ENCODE measurements at places on chromosomes 11 and 22. TPM values are rescaled to one million over a fixed set of nuclear protein-coding genes. Genes with fewer than 3 reads are reported as not detected.

GRCh38 chr11:64347193-64347867 lies 7.3 kb downstream of the CCDC88B start:
- no peak overlapping the region for H3K27ac ChIP-seq
- H3K4me1 ChIP-seq = peaks cover 2% of the 10 kb centered on the region
- no peak for DNase-seq
- H3K4me3 ChIP-seq = no peak overlapping the region
- H3K36me3 ChIP-seq = peaks cover 13% of the 10 kb centered on the region

GRCh38 chr11:119369132-119369925 lies 12.2 kb downstream of the USP2 start:
- H3K36me3 ChIP-seq = no peaks in the 10 kb centered on the region
- no peak for DNase-seq
- peaks cover 10% of the 10 kb centered on the region for H3K4me1 ChIP-seq
- H3K27ac ChIP-seq = no peak overlapping the region

- no peak overlapping the region for H3K27ac ChIP-seq
- H3K36me3 ChIP-seq = no peaks in the 10 kb centered on the region
- peaks cover 23% of the 10 kb centered on the region for H3K4me1 ChIP-seq
Measured at GRCh38 chr11:88367310-88367709, 29.8 kb upstream of the CTSC start.

DNA sequence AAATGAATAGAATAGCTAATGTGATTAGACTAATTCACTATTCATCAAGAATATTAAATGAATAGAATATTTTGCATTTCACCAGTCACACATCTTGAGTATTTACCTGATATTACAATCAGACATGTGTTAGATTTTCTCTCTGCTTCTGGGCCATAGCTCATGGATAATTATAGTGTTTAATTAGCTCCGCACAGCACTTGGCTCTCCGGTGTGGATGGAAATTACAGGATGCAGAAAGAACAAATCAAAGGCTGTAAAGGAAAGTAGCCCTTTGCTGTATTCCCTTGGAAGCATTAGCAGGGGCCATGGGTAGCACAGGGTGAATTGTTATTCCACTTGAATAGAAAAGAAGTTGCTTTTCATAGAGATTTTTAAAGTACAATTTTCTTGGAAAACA lies 320.3 kb upstream of the SORL1-AS1 start:
- H3K4me3 ChIP-seq = no peak overlapping the region
- DNase-seq = no peak
- no peaks in the 10 kb centered on the region for H3K27me3 ChIP-seq
- H3K4me1 ChIP-seq = no peaks in the 10 kb centered on the region
- H3K36me3 ChIP-seq = no peaks in the 10 kb centered on the region
- no peak overlapping the region for H3K27ac ChIP-seq

Gene CSF2RB
- 0.31 TPM for total RNA-seq

Gene DBX1
- total RNA-seq = not detected
